ENCODE measurements at places on chromosomes 12 and 14. TPM values are rescaled to one million over a fixed set of nuclear protein-coding genes. Genes with fewer than 3 reads are reported as not detected.

Gene TSPAN8
- polyA plus RNA-seq: 6.2 TPM

Gene SDR9C7
- 0.46 TPM for polyA plus RNA-seq

DNA sequence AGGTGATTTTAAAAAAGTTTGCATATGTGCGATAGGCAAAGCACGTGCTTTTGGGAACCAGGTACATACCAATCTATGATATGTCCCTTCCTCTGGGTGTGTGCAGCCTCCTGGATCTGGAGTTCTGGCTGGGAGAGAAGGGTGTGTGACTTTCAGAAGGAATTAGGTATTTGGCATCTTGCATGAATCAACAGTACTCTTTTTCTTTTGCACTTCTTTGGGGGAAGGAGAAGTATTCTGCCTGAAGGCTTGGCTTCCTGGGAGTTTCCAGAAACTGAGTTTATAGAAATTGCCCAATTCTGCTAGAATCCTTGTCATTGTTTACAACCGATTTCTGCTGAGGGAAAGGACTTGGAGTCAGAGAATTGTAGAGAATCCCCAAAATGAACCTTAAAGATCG lies 2.9 kb upstream of the CLMN start:
- no peak for DNase-seq

- DNase-seq: no peak
Observed at GRCh38 chr12:41234692-41235091, 46.6 kb downstream of the PDZRN4 start.

GRCh38 chr12:53836119-53836655 lies 84.4 kb upstream of the CISTR start:
- DNase-seq: no peak

- no peak for DNase-seq
Observed at GRCh38 chr14:98118749-98119148, 1153.2 kb downstream of the BCL11B start.
